ENCODE measurements at places on chromosomes 11 and 22.

GRCh38 chr11:400241-400689 lies 6.3 kb downstream of the PKP3 start:
- no peak for DNase-seq

GRCh38 chr11:26896719-26897118 lies 97.2 kb upstream of the FIBIN start:
- DNase-seq: no peak

DNA sequence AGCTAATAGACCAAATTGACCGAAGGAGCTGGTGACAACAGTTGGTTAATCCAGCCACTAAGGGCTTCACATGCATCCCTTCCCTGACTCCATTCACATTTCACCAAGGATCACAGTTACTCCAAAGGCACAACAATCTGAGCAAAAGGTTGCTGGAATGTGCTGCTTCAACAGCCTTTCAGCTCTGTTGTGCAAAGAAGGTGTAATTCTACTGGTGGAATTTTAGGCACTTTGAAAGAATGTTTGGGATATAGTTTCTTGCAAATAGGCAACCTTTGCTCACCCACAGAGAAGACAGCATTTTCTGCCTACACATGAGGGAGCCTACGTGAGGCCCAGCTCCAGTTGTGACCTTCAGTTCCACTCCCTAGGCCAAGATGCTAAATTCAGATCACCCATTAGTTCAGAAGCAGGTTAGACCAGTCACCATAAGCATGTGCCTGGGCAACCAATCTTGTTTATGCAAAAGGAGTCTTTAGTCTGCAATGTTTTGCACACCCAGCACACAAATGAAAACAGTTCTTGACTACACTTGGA lies 21.6 kb upstream of the FCHSD2 start:
- DNase-seq: no peak

DNA sequence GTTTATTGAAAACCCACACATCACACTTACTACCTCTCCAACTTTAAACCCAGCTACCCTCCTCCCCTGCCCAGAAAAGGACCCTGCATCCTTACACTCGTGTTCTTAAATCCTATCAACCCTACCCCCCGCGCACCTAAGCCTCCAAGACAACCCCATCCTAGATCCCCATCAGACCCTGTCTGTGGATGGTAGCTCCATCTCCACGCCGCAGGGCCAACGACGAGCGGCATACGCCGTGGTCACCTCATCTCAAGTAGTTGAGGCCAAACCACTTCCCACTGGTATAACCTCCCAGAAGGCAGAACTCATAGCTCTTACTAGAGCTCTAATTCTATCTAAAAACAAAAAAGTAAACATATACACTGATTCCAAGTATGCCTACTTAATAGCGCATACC lies 9.4 kb upstream of the OR56A3 start:
- DNase-seq: no peak

GRCh38 chr11:33825854-33826560 lies 51.7 kb upstream of the FBXO3 start:
- no peak for DNase-seq

DNA sequence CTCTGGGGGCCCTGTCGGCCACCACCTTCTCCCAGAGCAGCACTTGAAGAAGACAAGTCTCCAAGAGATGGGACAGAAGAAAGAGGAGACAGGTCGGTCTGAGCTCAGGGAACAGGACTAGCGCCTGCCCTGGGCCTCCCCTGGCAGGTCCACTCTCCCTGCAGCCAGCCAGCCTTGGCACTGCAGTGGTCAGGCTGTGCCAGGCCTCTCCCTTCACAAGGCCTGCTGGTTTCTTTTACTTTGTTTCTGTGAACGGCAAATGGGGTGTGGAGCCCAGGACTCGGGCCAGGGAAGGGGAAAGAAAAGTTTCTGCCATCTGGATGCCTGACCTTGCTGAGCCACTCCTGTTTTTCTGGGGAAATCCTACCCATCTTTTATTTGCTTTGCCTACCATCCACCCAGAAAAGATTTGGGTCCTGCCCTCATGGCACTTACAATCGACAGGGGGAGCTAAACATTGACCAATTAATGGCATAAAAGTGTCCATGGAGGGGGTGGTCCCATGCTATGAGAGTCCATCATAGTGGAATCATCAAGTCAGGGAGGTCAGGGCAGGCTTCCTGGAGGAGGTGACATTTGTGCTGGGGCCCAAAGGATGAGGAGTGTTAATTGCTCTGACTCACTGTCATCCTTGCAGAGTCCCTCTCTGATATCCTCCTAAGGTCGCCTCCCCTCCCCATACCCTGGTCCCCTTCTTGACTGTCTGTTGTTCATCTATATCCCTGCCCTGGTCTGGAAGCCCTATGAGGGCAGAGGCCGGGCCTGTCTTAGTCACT lies 65.2 kb downstream of the NFAM1 start:
- DNase-seq: no peak

- no peak for DNase-seq
These were observed 49.9 kb upstream of the WNT7B start for GRCh38 chr22:46026899-46027210.

Measured in RWPE1 (cell line).